ENCODE measurements at places on chromosomes 6 and 20.

DNA sequence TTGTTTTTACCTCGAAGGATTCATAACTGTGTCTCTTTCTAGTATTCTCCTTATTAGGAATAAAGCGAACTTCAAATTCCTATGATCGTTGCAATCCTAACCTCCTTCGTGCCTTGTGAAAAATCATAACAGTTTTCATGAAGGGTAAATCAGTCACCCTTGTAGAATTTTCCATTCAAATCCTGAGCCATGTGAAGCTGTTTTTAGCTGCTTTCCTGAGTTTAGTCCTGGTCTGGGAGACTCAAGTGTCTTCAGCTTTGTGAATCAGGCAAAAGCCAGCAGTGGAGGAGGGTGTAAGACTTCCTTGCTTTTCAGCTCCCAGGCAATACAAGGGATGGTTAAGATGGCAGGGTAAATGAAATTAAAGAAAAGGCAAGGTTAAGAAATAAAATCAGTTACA is 24.3 kb downstream of the GCNT2 start:
- DNase-seq, result no peak

- no peak for DNase-seq
These were observed 102.1 kb upstream of the STMND1 start for GRCh38 chr6:16999491-17000436.

- DNase-seq, result no peak
These were observed 37.8 kb upstream of the SUMO4 start for GRCh38 chr6:149362289-149362688.

DNA sequence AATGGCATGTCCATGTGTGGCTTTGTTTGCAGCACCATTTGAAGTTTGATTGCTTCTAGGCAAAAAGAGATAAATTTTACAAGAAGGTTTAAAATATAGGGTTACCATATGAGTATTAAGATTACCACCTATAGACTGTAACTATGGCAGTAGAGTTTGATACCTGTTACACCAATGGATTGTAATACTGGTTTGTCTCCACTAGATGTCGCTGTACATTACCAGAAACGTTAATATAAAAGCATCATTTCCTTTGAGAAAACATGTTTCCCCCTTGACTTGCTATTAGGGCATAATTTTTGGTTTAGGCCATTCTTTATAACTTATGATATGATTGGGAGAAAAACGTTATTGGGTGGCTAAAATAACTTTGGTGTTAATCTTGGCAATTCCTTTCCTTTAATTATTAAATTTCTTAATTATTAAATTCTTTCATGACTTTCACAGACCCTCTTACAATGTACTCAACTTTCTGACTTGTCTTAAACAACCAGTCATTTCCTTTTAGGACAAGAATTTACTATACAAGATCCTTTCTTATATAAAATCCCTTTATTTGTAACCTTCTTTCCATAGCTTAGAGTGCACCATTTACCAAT is 42.8 kb downstream of the HLA-DPB1 start:
- DNase-seq, result peak; percentile 20

- DNase-seq, result no peak
These were observed 135.4 kb downstream of the BFSP1 start for GRCh38 chr20:17395729-17396128.
